ENCODE measurements at places on chromosomes 5 and 9.

- DNase-seq, result no peak
Observed at GRCh38 chr9:136691316-136692184, 4.3 kb upstream of the AGPAT2 start.

DNA sequence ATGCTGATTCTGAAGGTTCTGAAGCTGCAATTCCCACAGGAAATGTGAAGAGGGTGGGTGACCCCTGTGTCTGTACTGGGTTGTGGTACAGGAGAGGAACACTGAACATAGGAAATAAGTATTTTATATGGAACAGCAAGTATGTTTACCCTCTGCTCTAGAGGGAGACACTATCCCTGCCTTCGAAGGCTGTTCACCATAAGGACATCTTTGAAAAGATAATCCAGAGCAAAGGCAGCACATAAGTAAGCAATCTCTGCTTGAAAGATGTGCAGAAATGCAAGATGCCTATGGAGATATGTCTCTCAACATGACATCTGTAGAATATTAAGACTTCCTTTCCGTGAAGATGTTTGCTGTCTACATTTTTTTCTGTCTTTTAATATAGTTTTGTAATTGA is 184.4 kb upstream of the EFNA5 start:
- DNase-seq, result no peak

DNA sequence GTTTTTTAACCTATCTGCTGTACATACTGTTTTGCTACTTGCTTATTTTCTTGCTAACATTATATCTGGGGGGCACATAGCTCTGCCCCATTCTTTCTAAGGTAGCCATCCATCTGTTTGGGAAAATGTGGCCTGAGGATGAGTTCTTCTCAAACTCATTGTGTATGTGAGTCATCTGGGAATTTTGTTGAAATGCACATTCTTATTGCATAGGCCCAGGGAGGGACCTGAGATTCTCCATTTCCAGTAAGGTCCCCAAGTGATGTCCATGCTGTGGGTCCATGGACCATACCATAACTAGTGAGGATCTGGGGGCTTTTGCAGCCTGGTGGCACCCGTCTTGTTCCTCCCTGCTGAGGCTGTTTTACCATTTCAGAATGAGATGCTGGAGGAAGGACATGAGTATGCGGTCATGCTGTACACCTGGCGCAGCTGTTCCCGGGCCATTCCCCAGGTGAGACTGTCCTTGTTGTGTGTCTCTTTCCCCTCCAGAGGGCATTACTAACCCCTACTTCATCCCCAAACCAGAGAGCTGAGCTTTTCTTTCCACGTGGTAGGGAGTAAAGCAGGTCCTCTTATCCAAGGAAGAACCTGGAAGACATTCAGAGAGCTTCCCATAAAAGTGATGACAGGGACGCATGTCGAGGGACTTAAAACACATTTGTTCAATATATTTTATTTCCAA is 28.6 kb downstream of the CYFIP2 start:
- DNase-seq, result no peak

- DNase-seq, result no peak
Observed at GRCh38 chr5:1663186-1663585, 136.5 kb downstream of the MRPL36 start.

DNA sequence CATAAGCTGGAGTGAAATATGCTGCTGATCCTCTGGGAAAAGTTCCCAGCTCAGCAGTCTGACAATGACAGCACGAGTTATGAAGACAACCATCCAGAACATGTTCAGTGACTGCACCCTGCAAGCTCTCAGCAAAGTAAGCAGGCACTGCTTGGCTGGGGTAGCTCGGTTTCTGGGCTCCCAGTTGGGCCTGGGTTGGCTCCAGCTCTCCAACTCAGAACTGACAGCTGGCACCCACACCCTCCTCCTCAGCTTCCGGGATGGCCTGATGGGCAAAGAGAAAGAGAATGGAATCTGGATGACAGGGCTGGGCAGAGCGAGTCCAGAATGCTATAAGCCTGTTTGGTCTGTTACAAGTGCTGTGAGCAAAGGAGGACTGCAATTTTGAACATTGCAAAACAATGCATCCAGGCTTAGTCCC is 185.0 kb downstream of the CSNK1G3 start:
- DNase-seq, result no peak
